M059J (cell line): ENCODE measurements at places on chromosomes 2 and 18.

DNA sequence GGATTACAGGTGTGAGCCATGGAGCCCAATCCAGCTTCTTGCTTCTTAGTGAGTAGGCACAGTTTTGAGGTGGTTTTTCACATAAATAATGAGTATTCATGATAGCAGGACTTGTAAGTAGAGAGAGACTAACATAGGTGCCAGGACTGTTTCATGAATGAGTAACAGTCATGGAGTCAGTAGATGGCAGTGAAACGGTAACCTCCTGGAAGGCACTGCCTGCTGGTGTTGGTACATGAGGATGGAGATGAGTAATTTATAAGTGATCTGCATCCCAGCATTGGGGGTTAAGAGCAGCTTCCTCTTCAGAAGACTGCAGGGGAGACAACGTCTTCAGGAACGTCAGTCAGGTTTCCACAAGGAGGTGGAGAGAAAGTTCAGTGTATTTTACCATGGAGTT, 143.8 kb downstream of the HAUS1 start:
- peak; percentile 42 for DNase-seq

GRCh38 chr18:48325115-48325665, 84.0 kb downstream of the ZBTB7C start:
- no peak for DNase-seq

DNA sequence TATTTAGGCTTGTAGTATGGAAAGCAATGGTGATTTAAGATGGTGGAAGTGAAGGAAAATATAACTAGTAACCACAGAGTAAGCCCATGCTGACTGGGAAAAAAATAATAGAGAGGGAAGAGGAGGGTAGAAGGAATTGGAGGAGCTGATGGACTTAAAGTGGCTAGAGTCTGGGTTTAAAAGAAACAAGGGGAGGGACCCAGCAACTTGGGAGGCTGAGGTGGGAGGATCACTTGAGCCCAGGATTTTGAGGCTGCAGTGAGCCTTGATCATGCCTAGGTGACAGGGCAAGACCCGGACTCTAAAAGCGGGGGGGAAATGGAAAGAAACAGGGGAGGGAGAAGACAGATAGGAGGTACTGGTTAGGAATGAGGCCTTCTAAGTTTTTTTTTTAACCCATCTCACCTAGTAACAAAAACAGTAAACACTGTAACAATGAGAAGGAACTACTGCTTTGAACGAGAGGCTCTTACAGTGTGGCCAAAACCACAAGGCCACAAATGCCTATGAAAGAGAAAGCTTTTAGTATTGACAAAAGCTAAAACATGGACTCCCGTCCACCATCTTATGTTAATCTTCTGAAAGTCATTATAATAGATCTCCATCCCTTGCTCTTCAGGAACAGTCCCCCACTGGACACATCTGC, 26.6 kb downstream of the METTL8 start:
- DNase-seq = peak; percentile 78

GRCh38 chr2:77363277-77363676, 158.9 kb downstream of the LRRTM4 start:
- no peak for DNase-seq

- DNase-seq = peak; percentile 84
Measured at GRCh38 chr2:216710551-216711301, 15.4 kb upstream of the IGFBP5 start.

DNA sequence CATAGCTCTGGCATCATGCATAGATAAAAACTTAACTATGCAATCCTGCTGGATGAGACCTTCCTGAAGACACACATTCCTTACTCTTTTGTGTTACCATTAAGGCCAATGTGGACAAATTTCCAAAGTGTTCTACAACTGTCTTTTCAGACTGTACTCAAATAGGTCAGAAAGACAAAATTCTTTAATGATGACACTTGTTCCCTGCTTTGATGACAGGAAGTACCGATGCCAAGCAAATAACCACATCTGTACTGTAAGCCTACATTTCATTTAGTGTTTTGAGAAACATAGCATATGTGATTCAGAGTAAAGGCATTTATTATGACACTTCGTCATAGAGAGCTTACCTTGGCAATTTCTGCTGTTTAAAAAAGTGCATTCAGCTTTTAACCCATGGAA, 55.0 kb downstream of the PMAIP1 start:
- peak; percentile 46 for DNase-seq

- DNase-seq = no peak
Measured at GRCh38 chr2:81624825-81625224, 1320.3 kb upstream of the LRRTM1 start.

DNA sequence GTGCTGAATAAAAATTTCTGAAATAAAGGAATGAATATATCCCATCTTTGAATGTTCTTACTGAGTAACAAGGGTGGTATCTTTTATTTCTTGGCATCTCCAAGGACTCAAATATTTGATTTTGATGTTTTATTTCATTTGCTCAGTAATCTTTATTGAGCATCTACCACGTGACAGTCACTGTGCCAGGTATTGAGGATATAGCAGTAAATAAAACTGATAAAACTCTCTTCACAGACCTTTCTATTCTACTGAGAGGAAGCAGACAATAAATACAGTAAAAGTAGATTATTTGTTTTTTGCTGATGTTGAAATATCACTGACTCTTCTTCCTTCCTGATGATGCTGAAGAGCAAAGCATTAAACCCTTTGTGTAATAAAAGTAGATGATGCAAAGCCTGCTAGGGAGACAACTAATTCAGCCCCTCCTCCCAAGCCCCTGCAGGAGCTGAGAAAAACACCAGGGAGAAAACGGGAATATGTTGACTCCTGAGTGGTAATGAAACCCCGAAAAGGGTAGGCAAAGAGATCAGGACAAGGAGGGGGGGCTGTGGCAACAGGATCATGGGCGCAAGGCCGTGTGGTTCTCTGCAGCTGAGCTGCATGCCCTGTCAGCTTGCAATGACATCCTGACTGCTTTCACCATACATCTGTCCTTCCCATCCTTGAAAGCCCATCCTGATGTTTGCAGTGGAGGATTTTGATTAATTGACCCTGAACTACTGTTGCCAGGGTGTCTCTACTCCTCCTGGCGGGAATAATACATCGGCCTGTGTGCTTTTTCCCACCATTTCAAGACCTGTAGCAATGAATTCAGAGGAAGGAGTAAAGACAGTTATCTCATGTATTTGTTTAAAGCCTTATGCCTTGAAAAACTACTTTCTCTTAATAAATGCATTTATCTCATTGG, 117.4 kb downstream of the EML6 start:
- DNase-seq = no peak

DNA sequence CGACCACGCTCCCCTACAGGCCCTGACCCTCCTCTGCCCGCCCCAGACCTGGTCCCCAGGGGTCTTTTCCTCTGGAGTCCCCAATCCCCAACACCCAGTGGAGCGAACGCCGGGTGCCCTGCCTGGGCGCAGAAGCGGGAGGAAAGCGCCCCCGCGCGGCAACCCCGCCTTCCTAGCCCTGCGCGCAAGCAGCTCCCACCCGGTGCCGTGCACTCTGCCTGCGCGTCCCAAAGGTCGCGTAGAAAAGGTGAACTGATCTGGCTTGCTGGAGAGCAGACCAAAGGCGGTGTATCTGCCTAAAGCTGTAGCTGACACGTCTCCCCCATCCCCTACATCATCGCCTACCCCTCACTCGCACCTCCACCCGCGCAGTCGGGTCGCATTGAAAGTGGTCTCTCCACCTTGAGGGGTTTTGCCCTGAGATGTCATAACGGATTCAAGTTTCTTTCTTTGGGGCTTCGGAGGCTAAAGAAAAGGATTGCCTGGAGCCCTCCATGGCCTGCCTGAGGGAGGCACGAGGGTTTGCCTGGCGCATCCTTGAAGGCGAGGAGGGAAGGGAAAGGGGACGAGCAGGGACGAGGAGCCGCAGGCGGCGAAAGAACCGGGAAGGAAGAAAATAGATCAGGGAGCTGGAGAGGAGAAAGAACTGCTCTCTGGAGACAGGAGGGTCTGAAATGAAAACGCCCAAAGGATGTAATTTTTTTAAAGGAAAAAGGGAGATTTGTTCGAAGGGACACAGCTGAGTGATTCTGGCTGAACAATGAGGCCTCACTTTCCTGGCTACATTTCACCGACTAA, 5.8 kb downstream of the GAD1 start:
- DNase-seq = no peak

- DNase-seq = no peak
Measured at GRCh38 chr18:73841661-73842060, 306.0 kb downstream of the FBXO15 start.

GRCh38 chr2:215149894-215150293, 11.5 kb upstream of the ABCA12 start:
- no peak for DNase-seq

GRCh38 chr2:15803543-15804245, 136.7 kb upstream of the MYCN start:
- no peak for DNase-seq

- peak; percentile 35 for DNase-seq
Measured at GRCh38 chr2:138829326-138829919, 49.2 kb upstream of the NXPH2 start.

DNA sequence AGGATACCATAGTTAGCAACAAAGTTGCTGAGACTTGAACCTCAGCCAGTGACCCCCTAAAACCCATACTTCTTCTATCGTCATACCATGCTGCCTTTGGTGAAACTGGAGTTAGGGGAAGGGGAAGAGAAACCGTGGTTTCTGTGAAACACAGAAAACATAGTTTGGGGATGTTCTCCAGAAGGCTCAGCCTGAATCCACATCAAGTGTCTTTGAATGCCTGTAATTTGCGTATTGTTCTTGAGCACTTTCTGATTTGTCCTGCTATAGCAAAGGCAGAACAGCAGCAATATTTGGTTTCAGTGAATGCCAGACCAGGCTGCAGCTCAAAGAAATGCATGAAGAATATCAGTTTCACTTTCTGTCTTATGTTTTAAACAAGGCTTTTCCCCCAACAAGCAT, 258.7 kb downstream of the TTC32 start:
- DNase-seq = peak; percentile 4

GRCh38 chr2:102601730-102602129, 17.6 kb upstream of the SLC9A2 start:
- DNase-seq = no peak

GRCh38 chr2:206176121-206176520, 16.4 kb downstream of the EEF1B2 start:
- no peak for DNase-seq

DNA sequence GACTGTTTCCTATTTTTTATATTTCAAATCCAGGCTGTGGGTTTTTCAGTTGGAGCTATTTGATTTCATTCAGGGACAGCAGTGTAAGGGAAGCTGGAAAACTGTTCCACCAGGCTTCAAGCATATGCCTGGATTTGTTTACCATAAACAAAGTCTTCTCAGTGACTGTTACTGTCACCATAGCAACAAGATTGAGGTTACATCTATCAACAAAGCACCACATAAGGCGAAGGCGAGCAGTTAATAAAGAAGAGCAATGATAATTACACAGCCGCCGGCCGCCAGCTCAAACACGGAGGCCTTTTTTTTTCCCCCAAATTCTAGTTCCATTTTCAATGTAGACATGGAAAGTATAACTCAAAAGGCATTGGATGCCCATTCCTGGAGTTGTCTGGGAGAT, 553.7 kb upstream of the SYT4 start:
- DNase-seq = peak; percentile 42

- DNase-seq = peak; percentile 96
Measured at GRCh38 chr2:30664761-30665358, 142.4 kb downstream of the CAPN13 start.

- DNase-seq = no peak
Measured at GRCh38 chr2:190659553-190659952, 10.7 kb downstream of the NAB1 start.
